ENCODE measurements at places on chromosomes 2 and 18.

GRCh38 chr2:1708476-1709334, 35.6 kb downstream of the PXDN start:
- DNase-seq: no peak

DNA sequence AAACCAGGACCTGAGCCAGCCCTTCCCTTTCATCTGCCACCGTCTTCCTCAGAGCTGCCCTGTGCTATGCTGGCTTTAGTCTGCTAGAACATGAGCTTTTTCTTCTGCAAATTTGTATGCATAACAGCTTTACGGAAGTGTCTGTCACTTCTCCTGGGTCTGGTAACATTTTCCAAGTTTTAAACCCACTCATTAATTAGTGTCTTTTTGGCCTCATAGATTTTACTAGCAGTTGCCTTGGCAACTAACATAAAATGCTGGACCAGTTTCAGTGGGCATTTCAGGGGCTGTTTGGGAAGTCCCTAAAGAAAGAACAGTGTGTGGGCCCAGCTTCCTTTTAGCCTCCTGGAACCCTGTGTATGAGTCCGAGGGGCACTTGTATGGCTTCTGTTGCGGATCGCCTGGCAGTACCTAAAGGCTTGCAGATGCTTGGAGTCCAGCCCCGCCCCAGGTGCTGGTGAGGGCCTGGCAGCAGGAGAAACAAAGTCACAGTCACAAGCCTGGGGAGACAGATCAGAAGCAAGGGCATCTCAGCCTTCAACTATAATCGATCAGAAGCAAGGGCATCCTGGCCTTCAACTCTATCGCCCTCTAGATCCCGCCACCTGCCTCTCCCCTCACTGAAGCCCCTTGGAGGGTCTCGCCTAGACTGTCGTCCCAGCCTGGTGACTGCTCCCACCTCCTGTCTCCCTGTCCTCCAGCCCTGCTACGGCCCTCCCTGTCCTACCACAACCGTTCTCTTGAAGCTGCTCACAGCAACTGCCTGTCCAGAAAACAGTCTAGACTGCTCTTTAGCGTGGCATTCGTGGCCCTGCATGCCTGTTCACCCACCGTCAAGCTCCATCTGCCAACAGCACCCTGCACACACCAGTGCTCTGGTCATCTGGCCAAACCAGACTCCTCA, 36.8 kb upstream of the MAPRE3 start:
- DNase-seq: no peak

DNA sequence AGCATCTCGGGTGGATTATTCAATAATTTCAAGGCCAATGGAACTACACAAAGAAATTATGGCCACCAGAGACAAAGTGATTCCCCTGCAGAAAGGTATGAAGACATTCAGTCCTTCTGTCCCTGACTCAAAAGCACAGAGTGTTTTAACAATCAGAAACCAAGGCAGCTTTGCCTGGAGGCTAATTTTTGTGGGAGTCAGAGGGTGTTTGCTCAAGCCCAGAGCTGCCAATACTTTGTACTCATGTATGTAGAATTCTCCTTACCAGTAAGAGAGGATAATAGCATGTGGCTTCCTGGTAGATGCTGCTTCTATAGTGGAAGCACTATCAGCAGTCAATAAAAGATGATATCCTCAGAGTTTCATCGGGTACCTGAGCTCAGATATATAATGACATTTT, 178.4 kb downstream of the KCNE4 start:
- DNase-seq: no peak

DNA sequence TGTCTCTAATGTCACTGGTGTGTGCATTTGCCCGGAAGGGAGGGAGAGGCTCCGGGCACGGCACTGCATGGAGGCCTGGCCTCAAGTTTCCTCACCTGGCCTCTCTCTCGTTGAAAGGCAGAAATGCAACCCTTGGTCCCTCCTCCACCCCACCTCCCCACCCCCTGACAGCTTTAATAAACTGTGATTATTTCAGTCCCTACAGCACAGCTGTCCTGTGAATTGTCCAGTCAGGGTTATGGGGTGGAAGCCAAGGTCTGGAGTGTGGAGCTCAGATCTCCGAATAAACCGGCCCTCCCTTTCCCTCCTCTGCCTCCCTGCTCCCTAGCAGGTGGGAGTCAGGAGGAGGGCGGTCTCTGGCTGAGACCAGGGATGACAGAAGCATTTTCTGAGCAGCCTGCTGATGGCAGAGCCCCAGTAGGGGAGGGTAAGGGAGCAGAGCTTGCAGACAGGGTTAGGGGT, 199.2 kb upstream of the SMAD2 start:
- no peak for DNase-seq

DNA sequence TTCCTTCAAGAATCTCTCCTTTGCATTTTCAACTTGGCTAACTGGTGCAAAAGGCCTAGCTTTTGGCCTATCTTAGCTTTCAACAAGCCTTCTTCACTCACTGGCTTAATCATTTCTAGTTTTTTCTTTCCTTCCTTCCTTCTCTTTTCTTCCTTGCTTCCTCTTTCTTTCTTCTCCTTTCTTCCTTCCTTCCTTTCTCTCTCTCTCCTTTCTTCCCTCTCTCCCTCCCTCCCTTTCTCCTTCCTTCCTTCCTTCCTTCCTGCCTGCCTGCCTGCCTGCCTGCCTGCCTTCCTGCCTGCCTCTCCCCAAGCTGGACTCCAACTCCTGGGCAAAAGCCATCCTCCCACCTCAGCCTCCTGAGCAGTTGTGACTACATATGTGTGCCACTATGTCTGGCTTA, 176.2 kb upstream of the APCDD1 start:
- DNase-seq: no peak

- no peak for DNase-seq
Measured at GRCh38 chr2:33217406-33217805, 259.0 kb upstream of the RASGRP3 start.

DNA sequence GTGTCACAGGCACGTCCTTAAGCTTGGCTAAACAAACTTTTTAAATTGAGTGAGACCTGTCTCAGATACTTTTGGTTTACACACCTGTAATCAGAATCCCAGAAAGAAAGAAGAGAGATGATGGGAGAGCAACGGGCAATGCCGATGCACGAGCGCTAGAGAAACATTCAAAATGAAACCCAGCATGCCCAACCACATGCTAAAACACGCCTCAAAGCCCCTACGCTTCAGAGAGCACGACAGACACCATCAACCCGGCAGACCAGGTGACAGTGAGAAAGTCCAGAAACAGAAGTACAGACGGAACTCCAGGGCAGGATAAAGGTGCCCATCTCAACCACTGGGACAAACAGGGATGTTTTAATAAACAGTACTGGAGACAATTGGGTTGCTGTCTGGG, 85.5 kb downstream of the HDAC4 start:
- no peak for DNase-seq
